Fibroblast of pulmonary artery (primary cell): ENCODE measurements at places on chromosomes 3 and 15.

GRCh38 chr15:68644996-68645395 is 66.2 kb downstream of the CORO2B start:
- no peak for DNase-seq

- no peak for DNase-seq
These were observed at the start of gene GREM1 for GRCh38 chr15:32717426-32718226. Gene GREM1 (plus strand): TSS chr15:32718004. CDS start chr15:32730691, 12,687 bp downstream.

DNA sequence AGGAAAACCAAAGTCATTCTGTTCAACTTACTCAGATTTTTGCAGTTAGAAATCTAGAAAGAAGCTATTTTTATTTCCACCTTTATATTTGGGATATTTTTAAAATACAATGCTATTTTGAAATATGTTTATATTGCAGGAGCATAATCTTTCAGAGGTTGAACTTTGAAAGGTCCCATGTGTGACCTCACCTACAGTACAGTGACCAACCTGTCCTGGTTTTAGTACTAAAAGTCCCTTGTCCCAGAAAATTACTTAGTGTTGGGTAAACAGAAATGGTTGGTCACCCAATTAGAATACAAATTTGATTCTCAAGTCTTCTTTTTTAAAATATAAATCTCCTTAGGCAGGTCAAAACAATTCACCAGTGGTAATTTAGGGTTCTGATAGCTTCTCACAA is 141.6 kb upstream of the FRMD4B start:
- DNase-seq = no peak

GRCh38 chr15:34621675-34622074 is 38.2 kb upstream of the GOLGA8B start:
- peak; percentile 24 for DNase-seq

DNA sequence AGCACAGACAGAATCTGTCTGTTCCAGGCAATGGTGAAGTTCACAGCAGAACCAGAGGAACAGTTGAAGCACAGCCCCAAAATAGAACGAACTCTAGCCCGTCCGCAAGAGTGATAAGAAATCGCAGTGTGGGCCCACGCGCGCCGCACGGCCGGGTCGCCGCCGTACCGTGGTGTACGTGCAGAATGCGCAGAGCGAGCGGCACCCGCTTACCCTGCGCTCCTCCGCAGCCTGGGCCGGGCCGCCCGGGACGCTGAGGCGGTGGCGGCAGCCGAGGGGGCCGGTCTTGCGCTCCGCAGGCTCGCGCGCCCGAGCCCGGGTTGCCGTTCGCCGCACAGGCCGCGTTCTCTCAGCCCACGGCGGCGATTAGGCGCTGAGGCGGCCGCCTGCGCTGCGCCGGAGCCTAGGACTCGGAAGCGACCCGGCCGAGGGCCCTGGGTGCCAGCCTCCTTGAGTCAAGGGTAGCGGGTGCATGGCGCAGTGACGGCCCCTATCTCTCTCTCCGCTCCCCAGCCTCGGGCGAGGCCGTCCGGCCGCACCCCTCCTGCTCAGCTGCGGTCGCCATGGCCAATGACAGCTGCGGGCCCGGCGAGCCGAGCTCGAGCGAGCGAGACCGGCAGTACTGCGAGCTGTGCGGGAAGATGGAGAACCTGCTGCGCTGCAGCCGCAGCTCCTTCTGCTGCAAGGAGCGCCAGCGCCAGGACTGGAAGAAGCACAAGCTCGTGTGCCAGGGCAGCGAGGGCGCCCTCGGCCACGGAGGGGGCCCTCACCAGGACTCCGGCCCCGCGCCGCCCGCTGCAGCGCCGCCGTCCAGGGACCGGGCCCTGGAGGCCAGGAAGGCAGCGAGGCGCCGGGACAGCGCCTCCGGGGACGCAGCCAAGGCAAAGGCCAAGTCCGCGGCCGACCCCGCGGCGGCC is 20.5 kb downstream of the WDR73 start:
- peak; percentile 71 for DNase-seq

DNA sequence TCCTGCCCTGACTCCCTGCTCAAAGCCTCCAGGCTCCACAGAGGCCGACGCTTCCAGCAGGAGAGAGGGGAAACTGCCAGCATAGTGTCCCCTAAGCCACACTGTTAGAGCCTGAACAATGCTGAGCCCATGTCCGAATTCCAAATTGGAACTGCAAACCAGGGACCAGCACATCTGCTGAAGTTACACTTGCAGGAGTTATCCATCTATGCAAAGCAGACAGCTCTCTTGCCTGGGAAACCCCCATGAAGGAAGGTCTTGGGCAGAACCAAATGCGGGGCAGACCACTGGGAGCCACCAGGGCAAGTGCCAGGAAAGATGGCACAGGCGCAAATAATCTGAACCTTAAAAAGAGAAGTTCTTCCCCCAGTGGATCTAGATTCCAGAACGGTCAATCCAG is 625 bp downstream of the LRRC15 start:
- DNase-seq = no peak

- DNase-seq = no peak
These were observed 96.2 kb downstream of the IGF1R start for GRCh38 chr15:98744506-98744905.

DNA sequence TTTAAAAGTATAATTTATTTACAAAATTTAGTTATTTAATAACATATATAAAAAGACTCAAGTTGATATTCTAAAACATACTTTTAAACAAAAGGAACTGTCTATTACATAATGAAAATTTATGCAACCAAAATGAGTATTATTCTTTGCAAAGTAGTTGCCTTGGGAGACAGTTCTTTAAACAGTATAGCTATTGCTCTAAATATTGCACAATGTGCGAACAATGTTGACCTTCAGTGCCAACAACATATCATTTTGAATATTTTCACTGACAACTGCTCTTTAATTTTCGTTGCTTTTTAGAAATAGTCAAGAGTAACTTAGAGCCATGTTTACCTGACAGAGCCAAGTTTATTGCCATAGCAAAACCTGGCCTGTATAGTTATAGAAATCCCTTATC is 124.9 kb downstream of the ZBTB20 start:
- DNase-seq = peak; percentile 44

DNA sequence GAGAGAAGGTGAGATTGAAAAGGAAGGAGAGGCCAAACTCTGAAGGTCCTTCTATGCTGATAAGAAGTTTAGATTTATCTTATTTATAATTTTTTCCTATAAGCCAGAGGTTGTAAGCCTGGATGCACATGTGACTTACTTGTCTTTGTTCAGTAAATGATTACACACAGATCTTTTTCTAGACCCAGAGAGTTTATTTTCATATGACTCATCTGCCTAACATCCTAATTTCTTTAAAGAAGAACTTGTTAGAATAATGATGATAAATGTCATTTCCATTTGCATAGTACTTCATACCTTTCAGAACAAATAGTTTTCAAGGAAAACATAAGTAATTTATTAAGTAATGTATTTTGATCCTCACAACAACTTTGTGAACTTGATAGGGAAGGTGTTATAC is 434.8 kb upstream of the DPH6 start:
- DNase-seq = peak; percentile 23

DNA sequence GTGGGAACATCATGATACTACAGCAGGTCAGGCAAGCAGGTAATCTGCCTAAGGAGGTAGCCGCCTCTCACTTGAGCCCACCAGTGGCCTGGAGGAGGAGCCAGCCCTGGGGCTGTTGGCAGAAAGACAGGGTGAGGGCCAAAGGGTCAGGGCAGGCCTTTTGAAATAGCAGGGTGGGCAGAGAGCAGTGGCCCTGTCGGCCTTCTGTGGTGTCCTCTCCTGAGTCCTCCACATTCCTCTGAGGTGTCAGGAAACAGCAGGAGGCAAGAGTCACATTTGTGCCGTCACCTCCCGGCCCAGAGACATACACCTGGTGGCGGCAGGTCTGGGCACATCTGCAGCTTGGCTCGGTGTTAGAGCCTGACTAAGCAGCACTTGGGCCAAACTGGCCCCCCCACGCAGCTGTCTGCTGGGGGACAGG is 3.9 kb upstream of the BNC1 start:
- DNase-seq = no peak

- no peak for DNase-seq
These were observed 10.8 kb downstream of the PLD1 start for GRCh38 chr3:171799501-171799900.

DNA sequence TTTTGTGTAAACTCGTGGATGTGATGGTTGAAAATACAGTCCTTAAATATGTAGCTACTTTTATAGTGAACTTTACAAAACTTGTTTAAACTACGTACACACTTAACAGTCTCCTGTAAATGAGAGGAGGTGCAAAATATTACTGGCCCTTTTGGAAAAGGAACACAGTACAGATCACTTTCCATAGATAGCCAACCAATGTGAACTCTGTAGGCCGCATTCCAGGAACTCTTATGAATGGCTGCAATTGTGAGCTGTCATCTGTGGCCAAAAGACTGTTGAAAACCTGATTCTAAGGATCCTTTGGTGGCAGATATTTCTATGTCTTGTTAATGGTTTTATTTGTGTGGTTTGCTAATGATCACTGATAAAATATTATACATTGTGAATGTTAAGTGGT is 6.2 kb downstream of the TSC22D2 start:
- DNase-seq = peak; percentile 47

DNA sequence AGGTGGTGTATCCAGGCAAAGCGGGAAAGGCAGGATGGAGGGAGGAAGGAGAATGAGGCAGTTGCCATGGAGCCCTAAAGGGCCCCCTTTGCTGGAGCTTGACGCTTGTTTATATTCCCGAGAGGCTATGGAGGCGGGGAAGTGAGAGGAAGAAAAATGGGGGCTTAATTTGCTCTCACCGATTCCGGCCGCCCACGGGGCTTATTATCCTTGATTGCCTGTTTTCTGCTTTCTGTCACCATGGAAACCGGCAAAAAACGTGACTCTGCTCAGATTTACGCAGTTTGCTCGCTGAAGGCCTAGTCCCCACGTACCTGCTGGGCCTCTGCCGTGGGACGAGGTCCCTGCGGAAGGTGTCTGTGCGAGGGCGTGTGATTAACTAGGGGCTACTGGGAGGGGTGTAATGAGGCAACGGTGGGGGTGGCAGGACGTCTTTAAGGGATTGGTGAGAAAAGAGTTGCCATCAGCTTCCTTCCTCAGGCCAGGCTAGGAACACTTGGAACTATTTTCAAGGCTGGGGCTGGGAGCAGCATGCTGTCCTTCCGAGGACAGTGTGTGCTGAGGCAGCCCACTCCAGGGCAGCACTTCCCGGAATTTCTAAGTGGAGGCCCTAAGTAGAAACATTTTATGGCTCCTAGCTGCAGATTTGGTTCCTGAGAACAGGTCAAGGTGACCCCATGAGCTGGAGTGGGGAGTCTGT is 110.8 kb upstream of the NDN start:
- no peak for DNase-seq

DNA sequence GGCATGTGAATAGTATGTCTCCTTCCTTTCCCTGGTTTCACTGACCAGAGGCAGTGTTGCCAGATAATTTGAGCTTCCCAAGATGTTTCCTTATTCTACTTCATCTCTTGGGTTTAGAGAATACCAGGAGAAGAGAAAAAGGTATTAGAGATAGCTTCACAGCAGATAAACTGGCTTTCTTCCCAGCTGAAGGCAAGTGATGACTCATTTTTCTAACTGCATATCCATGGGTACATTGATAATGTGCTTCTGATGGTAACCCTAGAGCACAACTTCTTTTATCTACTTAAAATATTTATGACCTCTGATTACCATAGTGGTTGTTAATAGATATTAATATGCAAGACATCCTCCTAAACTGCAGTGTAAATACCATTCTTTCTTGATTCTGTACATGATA is 34.6 kb upstream of the CMTM8 start:
- peak; percentile 24 for DNase-seq

GRCh38 chr3:69712269-69712668 is 27.0 kb upstream of the MITF start:
- no peak for DNase-seq

GRCh38 chr15:62828364-62828763 is 214.2 kb upstream of the TPM1 start:
- DNase-seq = no peak

DNA sequence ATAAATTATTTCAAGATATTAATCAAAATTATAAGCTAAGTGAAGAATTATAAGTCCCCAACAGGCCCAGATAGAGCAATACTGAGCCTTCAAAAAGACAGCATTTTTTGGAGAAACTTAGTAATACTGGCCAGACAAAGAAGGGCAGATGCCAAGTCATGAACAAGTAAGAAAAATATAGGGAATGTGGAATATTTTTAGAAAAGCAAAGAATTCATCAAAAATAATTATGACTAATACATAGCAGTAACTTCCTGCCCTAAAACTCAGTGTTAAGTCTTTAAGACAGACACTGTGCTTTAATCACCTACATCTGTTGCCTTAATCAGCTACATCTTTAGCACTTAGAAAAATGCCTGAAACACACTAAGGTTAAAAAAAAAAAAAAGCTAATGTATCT is 31.2 kb downstream of the DPH6 start:
- peak; percentile 29 for DNase-seq

DNA sequence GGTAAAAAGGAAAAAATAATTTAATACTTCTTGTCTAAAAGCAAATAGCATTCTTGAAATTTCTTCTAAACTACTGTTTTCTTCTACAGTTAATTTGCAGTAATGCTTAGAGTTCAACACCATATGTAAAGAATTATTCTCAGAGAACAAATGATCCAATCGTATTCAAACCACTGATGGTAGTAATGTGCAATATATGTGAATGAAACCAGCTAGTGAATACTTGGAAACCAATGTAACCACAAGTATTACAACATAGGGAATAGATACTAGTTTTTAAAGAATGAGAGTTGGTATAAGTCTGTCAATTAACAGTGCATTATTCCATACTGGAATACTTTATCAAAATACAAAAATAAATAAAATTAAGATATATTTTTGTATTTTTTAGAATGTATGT is 850.0 kb downstream of the DIPK2A start:
- peak; percentile 13 for DNase-seq

DNA sequence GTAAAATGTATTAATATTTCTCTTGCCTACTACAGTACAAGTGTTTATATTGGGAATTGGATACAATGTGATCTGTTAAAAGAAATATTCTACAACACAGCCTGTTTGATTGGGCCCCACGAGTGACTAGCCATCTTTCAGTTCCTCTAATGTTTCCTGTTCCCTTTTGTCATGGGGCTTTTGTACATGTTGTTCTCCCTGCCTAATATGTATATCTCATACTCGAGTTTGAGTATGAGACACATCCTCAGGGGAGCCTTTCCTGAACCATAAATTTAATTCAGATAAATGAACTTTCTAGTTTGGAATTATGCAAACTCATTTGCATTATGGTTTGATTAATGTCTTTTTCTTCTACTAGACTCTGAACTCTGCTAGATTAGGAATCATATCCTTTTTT is 65.5 kb downstream of the MEF2A start:
- no peak for DNase-seq

DNA sequence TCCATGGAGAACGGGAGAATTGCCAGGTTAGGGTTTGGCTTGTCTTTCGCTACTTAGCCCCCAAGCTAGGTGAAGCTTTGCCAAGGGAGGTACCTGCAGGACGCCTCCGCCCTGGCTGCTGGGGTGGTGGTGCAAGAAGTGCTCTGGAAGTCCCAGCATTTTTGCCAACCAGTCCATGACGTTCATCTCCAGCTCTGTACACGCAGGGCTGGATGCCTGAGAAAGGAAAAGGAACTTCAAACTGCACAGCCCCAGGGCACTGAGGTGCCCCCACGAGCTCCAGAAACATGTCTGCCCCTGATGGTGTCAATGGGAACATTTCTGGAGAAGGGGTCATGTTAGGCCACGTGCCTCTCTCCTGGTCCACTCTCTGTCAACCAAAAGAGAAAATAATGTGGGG is 8.2 kb downstream of the HDC start:
- DNase-seq = no peak
